Stimulated activated CD8-positive, alpha-beta memory T cell treated with anti-CD3 and anti-CD28 coated beads, Interleukin-4, amount 100 ng/mL, for 1 hour (primary cell): ENCODE measurements at places on chromosomes 12 and 14.

- no peak for DNase-seq
These were observed 18.6 kb downstream of the PSMC1 start for GRCh38 chr14:90274808-90275457.

DNA sequence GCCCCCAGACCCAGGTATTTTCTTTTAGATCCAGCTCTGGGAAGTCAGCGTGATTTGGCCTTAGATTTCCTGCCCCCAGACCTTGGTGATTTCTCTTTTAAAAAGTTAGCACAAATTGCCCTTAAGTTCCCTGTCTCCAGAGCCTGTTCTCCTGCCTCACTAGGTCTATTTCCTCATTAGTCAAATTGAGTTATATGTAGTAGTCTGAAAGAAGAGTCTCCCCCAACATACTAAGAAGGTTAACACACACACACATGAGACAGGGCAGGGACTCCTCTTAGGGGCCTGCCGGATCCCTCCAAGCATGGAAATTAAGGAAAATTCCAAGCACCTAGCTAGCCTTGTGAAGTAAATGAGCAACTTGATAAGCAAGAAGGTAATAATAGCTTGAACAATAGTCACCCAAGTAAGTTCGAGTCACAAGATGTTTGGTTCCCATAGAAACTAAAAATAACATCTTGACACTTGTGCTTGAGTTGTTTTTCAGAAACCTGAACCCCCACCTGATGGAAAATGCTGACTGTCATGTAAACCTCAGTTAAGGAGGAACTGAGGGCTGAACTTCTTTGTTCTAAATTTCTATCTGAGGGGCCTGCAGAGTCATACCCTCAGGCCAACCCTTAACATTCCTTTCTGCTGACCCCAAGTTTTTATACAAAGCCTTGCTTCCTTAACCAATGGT, 51.6 kb downstream of the CAND1 start:
- DNase-seq: no peak

- DNase-seq: no peak
These were observed 296.1 kb downstream of the AKAP6 start for GRCh38 chr14:32625211-32625610.

- no peak for DNase-seq
These were observed 51.6 kb upstream of the SRP54 start for GRCh38 chr14:34931206-34931605.

DNA sequence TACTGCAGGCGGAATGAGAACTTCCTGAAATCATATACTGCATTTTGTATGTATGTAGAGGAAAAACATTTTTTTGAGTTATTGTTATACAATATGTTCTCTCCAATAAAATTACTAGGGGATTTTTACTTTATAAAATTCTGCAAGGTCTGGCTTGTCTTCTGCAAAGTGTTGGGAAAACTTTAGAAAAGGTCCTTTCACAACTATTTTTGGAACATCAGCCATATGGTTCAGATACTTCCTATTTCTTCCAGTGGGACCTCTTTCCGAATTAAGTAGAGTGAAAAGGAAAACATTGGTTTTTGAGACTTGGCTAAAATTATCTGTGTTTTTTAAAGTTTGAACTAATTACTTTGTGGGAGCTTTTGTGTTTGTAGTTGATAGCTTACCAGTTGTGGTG, 52.7 kb downstream of the DAAM1 start:
- no peak for DNase-seq

DNA sequence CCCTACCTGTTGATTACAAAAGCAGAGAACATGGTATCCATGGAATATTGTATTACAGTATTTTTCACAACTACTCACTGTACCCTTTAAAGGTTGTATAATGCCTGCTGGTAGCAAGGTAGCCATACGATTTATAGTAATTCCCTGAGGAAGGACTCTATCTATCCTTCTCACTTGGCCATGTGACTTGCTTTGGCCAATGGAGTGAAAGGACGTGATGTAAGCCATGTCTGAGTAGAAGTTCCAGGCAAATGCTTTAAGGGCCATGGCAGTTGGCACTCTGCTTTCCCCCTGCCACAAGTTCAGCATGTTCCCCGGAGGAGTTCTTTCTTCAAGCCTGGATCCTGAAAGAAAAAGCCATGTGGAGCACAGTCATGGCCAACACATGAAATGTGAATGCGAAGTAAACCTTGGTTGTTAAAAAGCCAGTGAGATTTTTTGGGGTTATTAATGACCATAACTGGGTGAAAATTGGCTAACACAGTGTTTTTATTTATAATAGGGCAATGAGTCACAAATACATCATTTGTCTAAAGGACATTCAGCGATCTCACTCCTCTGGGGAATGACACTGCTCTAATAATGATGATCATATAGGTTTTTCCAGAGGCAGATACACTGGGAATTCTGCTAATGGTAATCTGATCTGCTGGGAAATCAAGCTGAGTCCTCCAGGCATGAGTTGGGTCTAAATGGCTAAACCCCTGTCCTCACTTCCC, 67.4 kb upstream of the SLC38A2 start:
- no peak for DNase-seq

DNA sequence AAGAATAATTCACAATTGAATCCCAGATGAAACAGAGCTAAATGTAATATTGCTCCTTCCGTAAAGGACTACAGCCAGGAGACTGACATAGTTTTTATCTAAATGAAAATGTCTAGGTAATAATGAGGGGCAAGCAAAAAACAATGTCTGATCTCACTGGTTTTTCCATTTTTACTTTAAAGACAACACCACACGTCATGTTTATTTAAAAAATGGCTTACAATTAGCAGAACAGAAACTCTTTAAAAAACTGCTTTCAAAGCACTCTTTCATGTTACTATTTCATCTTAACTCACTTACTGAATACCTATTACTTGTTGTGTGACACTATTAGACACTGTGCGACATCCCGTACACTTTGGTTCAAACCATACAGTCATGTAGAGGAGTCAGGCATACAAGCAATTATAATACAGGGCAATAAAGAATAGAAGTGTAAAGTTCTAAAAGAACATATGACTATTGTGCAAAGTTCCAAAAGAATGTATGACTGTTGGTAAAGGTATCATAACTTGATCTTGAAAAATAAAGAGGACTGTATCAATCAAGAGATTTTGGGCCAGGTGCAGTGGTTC, 9.1 kb downstream of the BTBD7 start:
- DNase-seq: no peak

DNA sequence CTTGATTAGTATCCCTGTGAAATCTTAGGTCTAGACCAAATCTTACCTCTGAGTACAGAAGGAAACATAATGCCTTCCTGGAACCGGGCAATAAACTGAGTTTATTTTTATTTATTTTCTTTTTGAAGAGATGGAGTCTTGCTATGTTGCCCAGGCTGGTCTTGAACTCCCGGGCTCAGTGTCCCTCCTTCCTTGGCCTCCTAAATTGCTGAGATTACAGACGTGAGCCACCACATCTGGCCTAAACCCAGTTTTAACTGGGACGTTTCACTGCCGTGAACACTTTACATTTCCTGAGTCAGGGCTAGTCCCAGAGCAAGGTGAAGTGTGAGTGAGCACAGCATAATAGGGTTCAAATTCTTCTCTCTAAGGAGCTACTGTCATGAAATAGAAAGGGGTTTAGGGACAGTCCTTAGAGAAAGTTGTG, 671 bp downstream of the GUCY2C start:
- DNase-seq: no peak

DNA sequence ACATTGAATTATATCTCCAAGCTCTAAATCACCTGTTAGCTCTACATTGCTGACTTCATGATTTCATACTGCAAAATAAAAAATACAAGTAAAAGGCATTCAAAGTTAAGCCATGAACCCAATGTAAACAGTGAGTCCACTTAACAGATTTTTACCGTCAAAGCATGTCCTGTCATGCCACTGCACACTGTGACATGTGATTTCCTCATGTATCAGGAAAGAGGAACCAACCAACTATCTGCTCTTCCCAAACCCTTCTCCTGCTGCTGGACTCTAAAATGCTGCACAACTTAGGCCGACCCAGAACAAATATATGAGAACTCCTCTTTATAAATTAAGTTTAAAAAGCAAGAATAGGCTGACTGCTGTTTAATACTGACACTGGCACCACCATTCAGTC, 37.5 kb downstream of the TM7SF3 start:
- no peak for DNase-seq

GRCh38 chr14:27077214-27077613, 479.4 kb upstream of the NOVA1 start:
- no peak for DNase-seq

GRCh38 chr14:87185961-87186560, 806.9 kb downstream of the GALC start:
- no peak for DNase-seq

DNA sequence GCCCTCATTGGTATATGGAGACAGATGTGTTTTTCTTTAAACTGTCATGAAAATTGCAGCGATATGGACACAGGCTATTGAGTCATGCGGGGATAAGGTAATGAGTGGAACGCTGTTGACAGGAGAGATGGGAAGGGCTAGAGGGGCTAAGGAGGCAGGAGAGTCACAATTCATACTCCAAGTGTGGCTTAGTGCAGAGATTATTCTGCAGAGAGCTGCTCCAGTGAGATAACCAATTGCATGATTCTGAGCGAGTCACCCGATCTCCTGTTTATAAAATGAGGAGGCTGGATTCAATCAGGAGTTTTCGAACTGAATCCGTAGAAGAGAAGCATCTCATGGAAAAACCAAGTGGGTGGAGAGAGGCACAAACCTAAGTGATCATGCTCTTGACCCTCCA, 106.4 kb upstream of the PLEKHG7 start:
- no peak for DNase-seq

GRCh38 chr12:103799857-103800771, 40.9 kb downstream of the NT5DC3 start:
- no peak for DNase-seq

DNA sequence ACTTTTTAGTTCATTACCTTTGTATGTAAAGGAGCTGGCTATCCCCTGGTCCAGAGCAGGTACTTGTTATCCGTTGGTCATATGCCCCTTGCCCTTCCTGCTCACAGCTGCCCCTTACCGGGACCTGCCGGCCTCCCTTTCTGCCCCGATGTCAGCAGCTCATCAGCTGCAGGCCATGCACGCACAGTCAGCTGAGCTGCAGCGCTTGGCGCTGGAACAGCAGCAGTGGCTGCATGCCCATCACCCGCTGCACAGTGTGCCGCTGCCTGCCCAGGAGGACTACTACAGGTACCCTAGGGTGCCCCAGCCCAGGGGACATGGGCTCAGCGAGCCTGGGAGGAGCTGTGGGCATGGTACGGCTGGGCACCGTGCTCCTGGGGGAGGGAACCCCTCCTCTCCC, 2.3 kb upstream of the RNU7-1 start:
- no peak for DNase-seq

DNA sequence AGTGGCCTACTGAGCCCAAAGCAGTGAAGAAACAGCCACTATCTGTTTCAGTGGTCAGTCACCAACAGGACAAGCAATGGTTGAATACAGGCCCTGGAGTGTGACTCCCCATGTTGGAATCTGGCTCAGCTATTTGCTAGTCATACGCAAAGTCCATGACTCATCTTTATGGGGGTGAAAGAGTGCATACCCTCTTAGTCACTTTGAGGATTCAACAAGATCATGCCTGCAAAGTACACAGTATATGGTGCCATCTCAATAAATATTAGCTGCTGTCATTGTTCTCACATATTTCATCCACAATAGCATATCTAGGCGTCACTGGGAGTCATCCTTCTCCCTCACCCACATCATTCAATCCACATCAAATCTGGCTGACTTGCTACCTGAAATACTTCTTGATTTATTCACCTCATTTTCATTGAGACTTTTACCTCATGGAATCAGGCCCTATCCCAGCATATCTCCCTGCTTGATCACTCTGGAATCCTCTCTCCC, 26.4 kb upstream of the STAB2 start:
- no peak for DNase-seq

- no peak for DNase-seq
These were observed 86.4 kb upstream of the GPR68 start for GRCh38 chr14:91330856-91331255.

DNA sequence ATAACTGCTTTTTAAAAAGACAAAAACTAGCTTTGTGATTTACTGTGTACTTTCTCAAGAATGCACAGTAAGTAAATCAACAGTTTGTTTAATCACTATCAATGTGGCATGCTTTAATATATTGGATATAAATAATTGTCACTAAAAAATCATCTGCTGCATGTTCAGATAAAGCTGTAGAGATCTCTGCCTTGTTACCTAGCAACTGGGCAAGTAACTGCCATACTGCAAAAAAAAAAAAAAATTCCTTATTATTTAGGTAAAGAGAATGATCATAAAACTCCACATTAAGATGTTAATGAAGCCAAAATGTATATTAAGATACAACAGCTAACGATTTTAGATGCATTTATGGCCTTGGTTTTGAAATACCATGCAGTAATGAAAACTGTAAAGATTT, 237.4 kb downstream of the APAF1 start:
- no peak for DNase-seq

DNA sequence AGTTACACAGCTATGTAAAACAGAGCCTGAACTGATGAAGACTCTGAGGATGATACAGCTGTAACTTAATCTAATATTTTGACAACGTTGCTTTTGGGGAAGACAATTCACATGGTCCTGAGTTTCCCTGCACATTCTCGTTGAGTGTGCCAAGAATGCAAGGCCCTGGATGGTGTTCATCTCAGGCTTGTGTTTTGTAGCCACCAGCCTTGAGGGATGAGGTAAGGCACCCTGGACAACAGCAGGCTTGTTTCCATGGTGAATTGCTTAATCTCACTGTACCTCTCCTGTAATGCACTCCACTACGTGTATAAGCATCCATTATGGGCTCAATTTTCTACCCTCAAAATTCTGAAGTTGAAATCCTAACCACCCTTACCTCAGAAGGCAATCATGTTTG, 2.1 kb downstream of the CATSPERB start:
- no peak for DNase-seq

DNA sequence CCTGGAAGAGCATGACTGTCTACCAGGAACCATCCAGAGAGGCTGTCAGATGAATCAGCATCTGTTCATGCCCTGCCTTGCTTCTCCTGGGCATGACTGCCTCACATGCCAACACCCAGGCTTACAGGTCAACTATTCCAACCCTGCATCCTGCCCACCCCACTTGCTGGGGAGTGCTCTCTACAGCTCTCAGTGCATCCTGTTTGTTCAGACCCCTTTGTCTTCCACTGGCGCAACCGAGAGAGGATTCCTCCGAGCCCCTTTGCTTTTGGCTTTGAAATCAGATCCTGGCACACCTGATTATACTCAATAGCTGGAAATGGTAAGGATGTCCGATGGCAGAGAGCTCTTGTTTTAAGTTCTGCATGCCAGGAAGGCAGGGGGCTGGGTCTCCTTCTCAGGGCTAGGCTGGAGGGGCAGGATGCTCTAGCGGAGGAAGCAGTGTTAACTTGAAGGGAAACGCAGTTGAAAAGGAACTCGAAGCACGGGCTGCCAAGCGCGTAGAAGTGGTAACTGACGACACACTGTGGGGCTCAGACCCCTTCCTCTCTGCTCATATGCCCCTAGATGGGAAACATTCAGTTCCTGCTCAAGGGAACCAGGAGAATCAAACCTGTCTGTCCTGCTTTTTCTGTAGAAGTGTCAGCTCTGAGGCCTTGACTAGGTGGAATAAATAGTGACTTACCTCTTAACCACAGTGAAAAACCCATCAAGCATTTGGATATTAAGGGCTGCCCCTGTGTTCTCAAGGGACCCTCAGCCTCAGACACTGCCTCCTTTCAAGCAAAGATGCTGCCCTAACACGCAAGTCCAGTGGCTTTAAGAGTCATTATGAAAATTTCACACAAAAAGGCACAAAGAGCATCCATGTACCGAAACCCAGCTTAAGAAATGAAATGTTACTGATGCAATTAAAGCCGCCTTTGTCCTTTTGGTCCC, 297.5 kb downstream of the ZFP36L1 start:
- DNase-seq: no peak

- no peak for DNase-seq
These were observed 1973.0 kb upstream of the FLRT2 start for GRCh38 chr14:83556746-83557453.

- no peak for DNase-seq
These were observed 8.9 kb downstream of the KRT4 start for GRCh38 chr12:52805000-52805399.
